ENCODE measurements at places on chromosomes 4 and X.

DNA sequence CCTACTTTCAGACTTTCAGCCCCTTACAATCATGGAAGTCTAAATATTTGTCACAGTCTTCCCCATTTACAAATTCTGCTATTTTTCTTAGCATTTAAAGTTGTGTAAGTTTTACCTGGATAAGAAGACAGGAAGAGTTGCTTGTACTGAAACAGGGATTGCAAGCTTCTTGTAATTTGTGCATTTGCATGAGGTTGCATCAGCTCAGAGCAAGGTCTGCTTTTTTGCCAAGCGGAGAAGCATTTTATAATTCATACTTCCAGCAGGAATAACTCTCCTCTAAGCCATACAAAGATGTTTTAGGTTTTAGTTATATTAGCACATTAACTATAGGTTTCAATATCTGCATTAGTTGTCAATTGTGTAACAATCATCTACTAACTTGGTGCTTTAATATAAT lies 922.0 kb upstream of the PABPC4L start:
- no peak for DNase-seq

- no peak for DNase-seq
Measured at GRCh38 chr4:24508541-24508940, 75.8 kb downstream of the DHX15 start.

GRCh38 chr4:37324546-37324945 lies 80.0 kb downstream of the NWD2 start:
- no peak for DNase-seq

GRCh38 chr4:105426187-105426897 lies 47.5 kb downstream of the PPA2 start:
- DNase-seq: no peak

DNA sequence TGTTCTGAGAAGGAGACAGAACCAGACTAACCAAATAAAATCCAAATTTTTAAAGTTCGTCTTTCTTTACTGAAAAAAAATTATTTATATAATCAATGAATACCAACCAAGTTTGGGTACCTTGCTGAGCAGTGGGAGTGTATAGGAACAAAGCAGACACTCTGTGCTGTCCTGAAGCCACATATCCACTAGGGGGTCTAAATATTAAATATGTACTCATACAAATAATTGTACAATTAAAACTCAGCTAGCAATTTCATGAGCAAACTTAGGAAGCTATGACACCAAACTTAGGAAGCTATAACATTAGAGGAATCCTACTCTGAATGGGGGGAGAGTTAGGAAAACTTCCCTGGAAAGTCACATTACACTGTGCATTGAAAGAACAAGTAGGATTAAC lies 582.0 kb upstream of the EPHA5 start:
- DNase-seq: no peak

DNA sequence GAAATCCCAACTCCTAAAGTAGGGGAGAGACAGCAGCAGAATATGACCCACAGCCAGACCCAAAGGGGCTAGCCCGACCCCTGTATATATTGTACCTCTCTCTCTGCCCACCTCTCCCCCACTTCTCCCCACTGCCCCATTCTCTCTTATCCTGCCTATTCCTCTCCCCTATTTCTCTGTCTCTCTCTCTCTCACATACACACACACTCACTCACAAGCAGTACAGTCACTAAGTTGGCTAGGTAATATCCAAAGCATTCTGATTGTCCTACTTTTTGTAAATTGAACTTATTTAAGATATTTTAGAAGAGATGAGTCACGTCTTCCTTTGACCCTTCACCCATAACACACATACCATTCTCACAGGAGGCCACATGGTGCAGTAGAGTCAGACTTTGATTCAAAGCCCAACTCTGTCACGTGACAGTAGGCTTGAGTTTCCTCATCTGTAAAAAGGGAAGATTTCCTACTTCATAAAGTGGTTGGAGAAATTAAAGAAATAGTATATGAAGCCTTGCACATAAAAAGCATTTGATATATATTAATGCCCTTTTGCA lies 29.5 kb downstream of the SRPX2 start:
- DNase-seq: no peak

DNA sequence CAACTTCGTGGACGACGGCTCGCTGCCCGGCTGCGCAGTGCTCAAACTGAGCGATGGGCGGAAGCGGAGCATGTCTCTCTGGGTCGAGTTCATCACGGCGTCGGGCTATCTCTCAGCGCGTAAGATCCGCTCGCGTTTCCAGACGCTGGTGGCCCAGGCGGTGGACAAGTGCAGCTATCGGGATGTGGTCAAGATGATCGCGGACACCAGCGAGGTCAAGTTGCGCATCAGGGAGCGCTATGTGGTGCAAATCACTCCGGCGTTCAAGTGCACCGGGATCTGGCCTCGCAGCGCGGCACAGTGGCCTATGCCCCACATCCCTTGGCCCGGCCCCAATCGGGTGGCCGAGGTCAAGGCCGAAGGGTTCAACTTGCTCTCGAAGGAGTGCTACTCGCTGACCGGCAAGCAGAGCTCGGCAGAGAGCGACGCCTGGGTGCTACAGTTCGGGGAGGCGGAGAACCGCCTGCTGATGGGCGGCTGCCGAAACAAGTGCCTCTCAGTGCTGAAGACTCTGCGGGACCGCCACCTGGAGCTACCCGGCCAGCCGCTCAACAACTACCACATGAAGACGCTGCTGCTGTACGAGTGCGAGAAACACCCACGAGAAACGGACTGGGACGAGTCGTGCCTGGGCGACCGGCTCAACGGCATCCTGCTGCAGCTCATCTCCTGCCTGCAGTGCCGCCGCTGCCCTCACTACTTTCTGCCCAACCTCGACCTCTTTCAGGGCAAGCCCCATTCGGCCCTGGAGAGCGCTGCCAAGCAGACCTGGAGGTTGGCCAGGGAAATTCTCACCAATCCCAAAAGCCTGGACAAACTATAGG lies 1.5 kb downstream of the MAB21L2 start:
- no peak for DNase-seq

DNA sequence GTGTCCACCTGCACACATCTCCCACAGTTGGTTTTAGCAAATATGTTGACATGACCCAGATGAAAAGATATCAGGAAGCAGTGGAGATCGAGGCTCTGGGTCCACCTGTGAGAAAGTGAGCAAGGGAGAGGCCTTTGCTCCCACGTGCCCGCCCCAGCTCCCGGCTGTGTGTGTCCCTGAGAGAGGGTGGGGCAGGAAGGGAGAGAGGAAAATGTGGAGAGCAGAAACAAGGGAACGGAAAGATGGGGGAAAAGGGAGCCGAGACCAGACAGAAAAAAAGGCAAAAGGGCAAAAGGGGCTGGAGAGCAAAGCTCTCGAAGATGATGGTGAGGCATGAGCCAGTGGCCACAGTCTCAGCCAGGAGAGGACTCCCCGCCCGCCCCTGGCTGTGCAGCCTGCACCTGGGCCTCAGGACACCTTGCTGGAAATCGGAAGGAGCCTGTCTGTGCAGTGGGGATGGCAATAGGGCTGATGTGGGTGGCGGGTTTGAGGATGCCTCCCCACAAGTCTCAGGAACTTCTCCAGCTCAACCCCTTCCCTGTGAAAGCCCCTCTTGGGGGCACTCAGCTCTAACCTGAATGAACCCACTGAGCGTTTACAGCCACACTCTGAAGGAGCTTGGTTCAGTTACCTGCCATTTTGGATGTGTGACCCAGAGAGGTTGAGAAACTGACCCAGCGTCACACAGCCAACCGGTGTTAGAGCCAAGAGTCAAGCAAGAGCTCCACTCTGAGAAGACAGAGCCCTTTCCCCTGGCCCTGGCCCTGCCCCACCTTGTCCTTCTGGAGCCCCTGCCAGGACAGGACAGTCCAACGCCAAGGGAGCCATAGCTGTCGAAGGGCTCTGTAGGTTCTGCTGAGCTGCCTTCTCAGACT lies 20.3 kb upstream of the MSX1 start:
- no peak for DNase-seq

GRCh38 chrX:69065451-69065850 lies 99.8 kb downstream of the PJA1 start:
- DNase-seq: no peak

- DNase-seq: no peak
Measured at GRCh38 chr4:110898290-110898689, 275.4 kb upstream of the PITX2 start.

DNA sequence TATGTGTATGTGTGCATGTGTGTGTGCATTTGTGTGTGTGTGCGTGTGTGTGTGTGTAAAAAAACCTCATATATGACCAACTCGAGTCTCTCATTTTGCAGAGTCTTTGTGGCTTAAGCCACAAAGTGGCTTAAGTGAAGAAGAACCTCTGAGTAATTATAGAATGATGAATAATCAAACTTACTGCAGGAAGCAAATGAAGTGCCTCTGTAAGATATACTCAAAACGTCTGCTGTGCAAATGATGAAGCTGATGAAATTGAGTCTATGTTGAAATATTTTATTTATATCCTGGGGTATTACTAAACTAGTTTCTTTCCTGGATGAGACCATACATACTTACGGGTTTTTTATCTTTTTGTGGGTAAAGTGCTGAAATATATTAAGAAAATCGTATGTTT lies 1198.7 kb downstream of the PCDH7 start:
- DNase-seq: no peak

GRCh38 chrX:103250977-103251376 lies 4.0 kb downstream of the TCEAL8 start:
- DNase-seq: no peak

DNA sequence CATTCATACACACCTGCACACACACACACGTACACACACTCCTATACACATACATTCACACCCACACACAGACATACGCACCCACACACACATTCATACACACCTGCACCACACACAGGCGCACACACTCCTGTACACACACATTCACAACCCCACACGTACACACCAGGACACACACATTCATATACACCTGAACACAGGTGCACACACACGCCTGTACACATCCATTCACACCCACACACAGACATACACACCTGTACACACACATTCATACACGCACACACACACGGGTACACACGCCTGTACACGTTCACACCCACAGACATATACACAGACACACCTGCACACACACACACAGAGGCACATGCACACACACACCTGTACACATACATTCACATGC lies 53.0 kb upstream of the PPP2R3B start:
- DNase-seq: no peak

- DNase-seq: no peak
Measured at GRCh38 chr4:19119904-19120560, 1098.5 kb upstream of the LCORL start.

GRCh38 chr4:6999172-7000086 lies 43.7 kb upstream of the TADA2B start:
- no peak for DNase-seq

DNA sequence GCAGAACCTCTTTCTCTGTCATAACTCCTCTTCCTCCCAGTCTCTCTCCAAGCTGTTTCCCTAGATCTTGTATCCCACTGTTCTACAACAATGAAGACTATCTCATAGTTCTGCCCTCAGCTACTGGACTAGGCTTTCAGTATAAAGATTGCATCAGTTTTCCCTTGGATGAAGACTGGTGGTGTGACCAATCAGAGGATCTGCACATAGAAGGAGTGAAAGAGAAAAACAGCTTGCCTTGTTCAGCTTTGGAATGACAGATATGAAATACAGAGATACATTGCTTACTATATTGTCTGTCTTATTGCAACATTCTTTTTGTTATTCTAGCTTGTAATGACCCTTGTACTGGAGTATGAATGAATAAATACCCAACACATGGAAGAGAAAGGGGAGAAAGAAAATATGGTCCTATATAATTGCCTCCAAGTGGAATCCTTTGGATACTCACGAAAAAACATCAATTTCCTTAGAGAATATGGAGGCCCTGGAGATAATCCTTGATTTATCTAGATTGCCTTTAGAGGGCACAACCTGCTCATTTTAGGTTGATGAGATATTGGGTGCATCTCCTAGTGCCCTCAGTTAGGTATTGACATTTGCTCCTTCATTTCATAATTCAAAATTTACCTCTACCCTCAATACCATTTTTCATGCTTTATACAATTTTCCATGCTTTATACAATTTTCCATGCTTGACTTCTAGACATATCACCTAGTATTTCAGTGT lies 395.8 kb downstream of the NAF1 start:
- DNase-seq: no peak

- no peak for DNase-seq
Measured at GRCh38 chr4:164304861-164305260, 449.1 kb upstream of the SMIM31 start.

- no peak for DNase-seq
Measured at GRCh38 chr4:93751411-93751810, 77.1 kb upstream of the ATOH1 start.

DNA sequence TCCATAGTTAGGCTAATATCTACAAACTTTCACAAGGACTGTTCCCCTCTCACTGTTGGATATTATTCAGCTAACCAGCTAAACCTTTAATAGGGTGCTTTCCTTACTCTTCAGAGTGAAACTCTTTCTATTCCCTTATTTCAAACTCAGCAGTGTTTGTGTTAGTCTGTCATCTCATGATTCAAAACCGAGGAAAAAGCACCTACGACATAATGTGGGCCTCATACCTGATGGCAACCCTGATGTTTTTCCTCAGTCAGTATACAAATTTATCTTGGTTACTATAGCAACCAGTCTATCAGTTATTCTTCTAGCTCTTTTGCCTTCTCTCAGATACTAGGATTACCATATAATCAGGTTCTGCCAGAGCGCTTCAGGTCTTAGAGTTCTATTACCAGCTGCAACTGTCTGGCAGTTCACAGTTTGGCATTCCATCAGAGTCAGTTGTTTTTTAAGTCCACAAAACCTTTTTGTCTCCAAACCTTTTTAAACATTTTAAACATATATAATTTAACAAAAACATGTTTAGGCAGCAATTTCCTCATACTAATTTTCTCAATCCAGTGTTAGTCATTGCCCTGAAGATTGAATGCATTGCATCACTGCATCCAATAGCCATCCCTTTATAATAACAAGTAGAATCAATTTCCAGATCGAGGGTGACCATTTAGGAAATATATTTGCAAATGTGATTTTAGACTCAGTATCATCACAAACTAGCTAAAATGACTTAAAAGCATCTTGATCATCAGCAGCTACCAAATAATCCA lies 7.4 kb downstream of the WDR44 start:
- DNase-seq: no peak

GRCh38 chr4:73653695-73654106 lies 33.5 kb upstream of the RASSF6 start:
- no peak for DNase-seq

- no peak for DNase-seq
Measured at GRCh38 chrX:76815754-76816153, 388.2 kb downstream of the MAGEE1 start.

DNA sequence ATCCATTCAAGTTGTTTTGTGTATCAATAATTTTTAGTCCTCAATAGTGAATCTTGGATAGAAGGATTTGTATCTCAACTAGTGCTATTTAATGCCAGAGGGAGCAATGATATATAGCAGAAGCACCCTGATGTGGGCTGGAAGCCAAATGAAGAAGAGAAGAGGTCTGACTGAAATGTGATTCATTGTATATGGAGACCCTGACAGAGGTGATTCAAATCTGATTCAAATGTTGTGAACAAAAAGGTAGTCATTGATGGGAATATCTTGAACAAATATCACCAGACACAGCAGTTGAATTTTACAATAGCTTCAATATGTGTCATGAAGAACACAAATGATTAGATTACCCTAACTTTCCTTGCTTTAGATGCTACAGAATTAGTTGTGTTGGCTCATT lies 27.5 kb upstream of the SULT1B1 start:
- no peak for DNase-seq

- DNase-seq: no peak
Measured at GRCh38 chr4:122621016-122621507, at the start of gene IL21. Gene IL21 (minus strand): TSS chr4:122621066. CDS start chr4:122621011, 55 bp downstream.

GRCh38 chr4:3766036-3766784 lies at the start of gene ADRA2C:
Gene ADRA2C (plus strand): TSS chr4:3766385. CDS start chr4:3766607, 222 bp downstream.
- DNase-seq: no peak
